ENCODE measurements at places on chromosomes 11 and 22.

DNA sequence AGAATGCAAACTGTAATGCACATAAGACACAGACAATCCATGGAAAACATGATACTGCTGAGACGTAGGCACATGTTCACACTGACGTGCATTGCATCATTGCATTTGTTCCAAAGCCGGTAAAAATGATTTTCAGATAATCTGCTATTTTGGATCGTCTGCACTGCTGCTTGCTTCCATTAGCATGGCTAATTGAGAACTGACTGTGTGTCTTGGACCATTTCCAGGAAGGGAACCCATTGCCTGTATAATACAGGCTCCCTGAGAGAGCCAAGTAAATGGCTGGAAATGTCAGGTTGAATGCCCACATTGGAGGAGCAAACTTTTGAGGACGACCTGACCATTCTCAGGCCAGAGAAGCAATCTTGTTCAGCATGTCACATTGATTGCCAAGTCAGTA, 304.8 kb downstream of the ST3GAL4 start:
- DNase-seq = no peak

GRCh38 chr11:107172996-107173395, 154.7 kb upstream of the GUCY1A2 start:
- DNase-seq = no peak

DNA sequence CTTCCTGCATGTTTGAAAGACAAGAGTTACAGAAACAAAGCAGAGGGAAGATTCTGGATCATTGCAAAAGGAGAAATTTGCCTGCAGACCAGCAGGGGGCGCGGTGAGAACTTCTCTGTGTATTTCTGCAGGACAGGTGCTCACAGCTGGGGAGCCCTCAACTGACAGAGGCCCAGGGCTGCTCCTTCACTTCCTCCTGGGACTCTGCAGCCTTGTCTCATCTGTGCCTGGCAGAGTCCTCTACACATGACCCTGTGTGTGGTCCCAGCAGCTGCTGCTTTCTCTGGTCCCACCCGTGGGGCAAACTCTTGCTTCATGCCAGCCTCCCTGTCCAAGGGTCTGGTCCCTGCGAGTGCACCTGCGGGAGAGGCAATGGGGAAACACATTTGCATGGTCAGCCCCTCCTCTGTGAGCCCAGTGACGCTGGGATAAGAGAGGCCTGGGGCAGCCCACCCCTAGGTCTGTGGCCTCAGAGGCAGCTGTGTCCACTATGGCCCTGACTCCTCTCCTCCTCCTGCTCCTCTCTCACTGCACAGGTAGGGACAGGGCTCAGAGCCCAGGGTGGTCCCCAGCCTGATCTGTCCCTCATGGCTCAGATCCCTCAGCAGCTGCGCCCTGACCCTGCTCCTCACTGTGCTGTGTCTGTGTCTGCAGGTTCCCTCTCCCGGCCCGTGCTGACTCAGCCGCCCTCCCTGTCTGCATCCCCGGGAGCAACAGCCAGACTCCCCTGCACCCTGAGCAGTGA, 43.2 kb upstream of the VPREB1 start:
- peak; percentile 74 for DNase-seq

DNA sequence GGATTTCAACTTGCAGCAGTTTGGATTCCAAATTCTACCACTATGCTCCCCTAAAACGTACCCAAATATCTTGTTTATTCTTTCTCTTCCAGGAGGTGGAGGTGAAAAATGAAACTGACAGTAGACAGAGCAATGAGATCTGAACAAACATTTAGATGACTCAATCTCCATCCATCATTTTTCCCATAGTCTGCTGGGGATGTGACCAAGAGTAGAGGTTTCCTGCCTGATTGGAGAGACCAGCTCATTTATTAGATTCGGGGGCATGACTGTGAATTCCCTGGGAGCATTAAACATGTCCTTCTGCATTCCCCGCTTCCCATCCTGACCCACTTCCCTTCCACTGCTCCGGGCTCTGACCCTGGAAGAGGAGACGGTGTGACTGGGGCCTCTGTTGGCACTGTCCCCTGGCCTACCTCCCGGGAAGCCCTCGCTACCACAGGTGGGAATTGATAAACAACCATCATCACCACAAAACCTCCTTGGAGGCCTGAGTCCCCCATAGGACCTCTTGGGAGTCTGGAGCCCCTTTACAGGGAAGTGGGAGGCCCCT, 20.3 kb downstream of the DKK3 start:
- DNase-seq = no peak

DNA sequence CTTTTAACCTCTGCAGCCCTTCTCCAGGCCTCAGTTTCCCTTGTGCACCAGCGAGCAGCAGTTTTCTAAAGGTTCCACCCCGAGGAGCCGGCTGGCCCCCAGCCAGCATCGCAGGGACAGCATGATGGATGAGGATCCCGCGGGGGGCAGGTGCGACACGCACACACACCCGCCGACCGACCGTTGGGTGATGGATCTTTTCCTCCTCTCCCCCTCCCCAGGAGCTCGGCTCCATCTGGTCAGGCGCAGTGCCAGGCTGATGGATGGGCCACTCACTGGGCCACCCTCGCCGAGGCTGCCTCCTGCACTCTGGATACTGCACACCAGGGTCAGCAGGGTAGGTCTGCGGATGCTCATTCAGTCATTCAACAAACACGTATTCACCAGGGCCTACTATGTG, 12.8 kb upstream of the CABP7 start:
- no peak for DNase-seq

GRCh38 chr11:24238771-24239645, 257.8 kb upstream of the LUZP2 start:
- DNase-seq = no peak

- no peak for DNase-seq
These were observed 53.2 kb downstream of the ALX4 start for GRCh38 chr11:44256673-44257291.

DNA sequence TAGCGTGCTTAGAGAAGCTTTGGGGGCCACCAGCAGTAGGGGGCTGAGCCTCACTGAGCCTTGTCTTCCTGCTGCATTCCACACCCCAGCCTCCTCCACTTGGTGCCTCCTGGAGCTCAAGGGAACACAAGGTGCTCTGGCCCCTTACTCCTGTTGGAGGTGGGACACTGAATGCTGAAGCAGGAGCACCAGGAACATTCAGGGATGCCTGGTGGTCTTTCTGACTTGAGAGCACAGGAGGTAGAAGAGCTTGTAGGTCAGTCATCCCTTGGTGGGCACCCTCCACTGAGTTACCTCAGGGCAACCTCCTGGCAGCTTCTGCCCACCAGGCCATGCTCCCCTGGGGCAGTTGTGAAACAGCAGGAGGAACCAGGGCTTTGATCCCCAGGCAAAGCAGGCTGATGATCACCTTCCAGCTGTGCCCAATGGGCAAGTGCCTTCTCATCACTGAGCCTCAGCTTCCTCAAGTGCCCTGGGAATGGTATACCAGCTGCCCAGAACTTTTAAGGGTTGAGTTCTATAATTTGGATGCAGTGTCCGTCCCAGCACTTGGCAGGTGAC, 50.1 kb downstream of the CABIN1 start:
- no peak for DNase-seq

- DNase-seq = peak; percentile 27
These were observed 3.2 kb downstream of the ST14 start for GRCh38 chr11:130162733-130163132.

DNA sequence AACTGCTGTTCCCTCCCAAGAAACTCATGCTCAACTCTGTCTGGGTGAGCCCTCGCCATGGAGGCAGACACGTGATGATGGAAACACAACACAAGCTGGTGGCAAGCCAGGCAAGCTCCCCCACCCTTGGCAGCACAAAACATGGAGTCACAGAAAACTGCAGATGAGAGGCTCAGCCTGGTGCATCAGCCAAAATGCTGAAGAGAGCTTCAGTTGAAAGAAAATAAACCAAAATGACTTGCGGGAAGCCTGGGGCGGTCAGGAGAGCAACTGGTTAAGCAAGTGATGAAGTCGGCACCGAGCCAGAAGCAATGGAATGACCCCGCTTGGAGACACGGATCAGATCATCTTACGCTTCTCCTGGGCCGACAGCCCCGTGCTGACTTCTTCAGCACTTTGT, 68.3 kb downstream of the C11orf58 start:
- DNase-seq = no peak

DNA sequence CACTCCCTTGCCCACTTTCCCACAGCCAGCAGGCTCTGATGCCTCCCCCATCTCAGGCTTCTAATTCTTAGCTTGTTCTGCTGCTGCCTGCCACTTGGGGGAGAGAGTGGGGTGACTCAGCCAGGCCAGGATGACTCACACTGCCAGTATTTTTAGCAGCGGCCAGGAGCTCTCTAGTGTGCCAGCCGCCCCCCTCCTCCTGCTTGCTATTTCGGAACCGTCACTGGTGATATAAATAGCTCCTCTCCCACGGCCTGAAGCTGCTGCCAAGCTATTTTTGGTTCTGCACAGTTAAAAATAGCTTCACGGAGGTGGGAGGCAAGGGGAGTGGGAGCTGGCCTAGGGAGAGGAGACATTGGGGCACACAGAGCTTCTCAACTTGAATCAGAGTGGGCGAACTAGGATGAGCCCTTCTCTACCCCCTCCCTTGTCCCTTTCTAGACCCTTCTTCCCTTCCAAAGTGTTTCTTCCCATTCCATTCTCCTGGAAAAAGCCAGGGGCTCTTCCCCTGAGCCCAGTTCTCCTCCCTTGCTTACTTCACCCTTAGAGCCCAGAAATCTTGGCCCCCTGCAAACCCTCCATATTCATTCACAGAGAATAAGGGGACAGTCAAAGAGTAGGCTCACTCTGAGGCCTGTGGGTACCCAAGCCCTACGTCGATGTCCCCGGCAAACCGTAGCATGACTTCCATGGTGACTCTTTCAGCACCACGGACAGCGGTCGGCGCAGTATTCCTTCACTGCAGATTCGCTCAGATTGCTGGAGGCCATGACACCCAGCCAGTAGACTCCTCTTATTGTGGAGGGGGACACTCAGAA, 2.5 kb upstream of the NPAS4 start:
- DNase-seq = peak; percentile 83

GRCh38 chr11:73894725-73895335, 18.0 kb downstream of the PAAF1 start:
- DNase-seq = no peak

- no peak for DNase-seq
These were observed 146.2 kb downstream of the DBX1 start for GRCh38 chr11:20014067-20014402.

DNA sequence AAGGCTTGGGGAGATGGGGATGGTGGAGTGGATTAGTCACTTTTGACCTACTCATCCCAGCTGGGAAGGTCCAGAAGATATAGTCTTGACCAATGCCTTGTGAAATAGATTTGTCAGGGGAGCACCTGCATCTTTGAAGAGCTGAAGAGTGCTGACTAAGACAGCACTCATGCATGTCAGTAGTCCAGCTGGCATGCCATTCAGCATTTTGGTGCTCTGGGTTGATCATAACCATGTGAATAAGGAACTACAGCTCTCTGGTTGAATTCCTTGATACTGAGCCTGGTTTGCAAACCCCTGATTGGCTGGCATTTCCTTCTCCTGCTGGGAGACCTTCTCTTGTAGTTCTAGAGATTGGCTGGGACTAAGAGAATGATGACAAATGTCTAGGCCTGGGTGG, 106.8 kb upstream of the ALX4 start:
- no peak for DNase-seq

GRCh38 chr11:58513747-58514367, 6.0 kb upstream of the OR5B21 start:
- DNase-seq = no peak

DNA sequence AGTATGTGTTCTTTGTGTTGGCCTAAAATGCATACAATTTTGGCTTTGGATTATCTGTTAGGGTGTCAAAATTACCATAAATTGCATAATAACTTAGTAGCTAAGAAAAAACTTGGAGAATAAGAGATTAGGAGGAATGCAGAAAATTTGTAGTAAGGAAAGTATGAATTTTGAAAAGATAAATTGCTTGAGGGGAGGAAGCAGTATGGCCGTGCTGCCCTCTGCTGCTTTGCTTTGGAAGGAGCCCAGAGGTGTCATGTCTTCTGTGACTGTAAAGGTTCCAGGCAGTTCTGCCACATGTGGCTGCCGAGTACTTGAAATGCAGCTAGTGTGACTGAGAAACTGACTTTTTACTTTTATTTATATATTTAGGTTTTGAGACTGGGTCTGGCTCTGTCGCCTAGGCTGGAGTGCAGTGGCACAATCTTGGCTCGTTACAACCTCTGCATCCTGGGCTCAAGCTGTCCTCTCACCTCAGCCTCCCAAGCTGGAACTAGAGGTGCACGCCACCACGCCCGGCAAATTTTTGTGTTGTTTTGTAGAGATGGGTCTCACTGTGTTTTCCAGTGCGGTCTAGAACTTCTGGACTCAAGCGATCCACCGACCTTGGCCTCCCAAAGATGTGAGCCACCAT, 1.8 kb downstream of the ADSL start:
- peak; percentile 74 for DNase-seq

All from activated CD4-positive, alpha-beta T cell treated with anti-CD3 and anti-CD28 coated beads, Interleukin-2, amount 50 U/mL, for 48 hours (primary cell).